ENCODE measurements at places on chromosomes 7 and 10.

GRCh38 chr7:91579837-91580236 lies 300.7 kb downstream of the MTERF1 start:
- no peak for DNase-seq

- DNase-seq: no peak
Measured at GRCh38 chr10:75884808-75885207, 453.4 kb downstream of the LRMDA start.

DNA sequence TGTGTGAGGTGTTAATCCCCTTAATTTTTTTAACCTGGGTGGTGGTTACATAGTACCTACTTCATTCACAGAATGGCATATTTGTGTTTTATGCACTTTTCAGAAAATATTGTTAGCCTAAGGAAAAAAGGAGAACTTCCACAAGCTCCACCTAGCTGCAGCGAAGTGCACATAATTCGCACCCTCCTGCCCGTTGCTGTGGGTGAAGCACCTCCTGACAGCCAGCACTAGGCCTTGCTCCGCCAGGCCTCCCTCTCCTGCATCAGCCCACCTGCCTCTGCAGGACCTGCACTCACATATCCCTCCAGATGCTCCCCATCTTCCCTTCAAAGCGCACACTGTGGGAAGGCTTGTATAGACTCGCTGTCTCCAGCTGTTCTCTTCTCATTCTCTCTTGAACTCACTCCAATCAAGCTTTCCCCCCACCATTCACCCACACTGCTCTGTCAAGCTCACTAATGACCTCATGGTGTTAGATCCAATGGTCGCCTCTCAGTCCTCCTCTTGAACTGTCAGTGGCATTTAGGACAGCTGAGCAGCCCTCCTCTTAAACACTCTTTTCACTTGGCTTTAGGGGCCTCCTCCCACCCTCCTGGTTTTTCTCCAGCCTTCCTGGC lies 20.7 kb upstream of the GRID1 start:
- no peak for DNase-seq

DNA sequence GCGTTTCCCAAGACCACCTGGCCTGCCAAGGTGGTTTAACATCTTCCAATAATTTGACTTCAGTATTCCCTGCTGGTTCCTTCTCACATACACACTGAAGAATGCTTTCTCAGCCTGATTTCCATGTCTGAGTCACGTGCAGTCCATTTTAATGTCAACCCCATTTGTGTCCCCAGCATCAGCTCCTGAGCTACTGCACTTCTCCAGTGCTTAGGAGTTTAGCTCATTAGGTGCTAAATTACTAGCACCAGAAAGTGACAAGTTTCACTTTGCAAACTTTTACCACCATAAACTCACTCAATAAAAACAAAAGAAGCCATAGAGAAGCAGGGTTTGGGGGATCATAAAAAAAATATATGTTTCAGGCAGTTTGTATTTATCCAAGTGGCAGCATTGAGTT lies 279.3 kb upstream of the SORCS1 start:
- DNase-seq: no peak

DNA sequence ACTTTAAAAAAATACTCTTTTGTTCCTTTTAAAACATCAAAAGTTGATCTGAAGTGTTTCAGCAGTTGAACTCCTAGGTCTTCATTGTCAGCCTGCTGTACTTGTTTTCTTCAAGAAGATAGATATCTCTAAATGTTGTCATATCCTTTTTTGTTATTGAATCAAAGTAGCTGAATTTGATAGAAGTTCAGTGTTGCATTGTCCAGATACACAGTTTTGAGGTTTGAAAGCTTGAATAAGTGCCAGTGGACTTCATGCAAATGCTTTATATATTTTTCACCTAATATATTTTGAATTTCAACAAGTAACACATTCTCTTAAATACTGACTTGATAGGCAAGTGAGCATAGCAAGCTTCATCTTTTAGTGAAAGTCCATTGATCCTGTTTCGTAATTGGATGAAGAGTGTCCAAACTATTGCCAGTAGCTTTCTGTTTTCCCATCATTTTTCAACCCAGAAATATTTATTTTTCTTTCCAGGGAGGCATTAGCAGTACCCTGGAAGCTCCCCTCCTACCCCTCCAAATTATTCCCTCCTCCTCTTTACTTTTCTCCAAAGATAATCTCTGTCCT lies 114.4 kb downstream of the TPST1 start:
- no peak for DNase-seq

DNA sequence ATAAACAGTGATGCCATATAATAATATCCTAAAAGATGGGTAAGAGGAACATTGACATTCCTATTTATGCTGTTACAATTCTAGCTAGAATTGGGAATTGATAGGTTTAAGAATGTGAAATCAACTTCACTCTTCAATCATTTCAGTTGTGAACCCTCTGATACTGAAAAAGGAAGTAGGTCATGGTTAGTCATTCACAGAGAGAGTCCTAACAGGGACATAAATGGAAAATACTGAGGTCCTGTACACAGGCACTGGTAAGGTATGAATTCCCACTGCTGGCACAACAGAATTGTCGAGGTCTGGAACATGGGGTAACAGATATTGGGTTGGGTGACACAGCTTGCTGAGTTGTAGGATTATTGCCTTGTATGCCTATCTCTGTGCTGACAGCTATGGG lies 289.4 kb upstream of the LRRN3 start:
- no peak for DNase-seq

GRCh38 chr7:79615466-79615865 lies 162.0 kb upstream of the MAGI2 start:
- DNase-seq: no peak
